ENCODE measurements at places on chromosomes 6 and 20.

DNA sequence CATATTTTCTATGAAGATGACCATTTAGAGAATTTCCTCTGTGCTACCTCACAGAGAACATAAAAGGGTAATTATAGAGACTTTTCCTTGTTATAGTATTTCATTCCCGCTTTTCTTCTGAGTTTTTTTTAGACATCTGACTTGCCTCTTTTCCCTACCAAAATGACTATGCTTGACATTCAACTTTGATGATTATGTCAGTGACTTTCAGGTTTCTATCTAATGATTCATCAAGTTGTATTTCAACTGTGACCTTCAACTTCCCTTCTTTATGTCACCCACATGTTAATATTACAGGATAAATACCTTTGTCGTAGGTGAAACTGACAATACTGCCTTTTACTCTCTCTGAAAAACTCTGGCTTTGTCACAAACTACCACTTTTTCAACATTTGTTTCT, 95.3 kb downstream of the MLIP start:
- no peak for DNase-seq

DNA sequence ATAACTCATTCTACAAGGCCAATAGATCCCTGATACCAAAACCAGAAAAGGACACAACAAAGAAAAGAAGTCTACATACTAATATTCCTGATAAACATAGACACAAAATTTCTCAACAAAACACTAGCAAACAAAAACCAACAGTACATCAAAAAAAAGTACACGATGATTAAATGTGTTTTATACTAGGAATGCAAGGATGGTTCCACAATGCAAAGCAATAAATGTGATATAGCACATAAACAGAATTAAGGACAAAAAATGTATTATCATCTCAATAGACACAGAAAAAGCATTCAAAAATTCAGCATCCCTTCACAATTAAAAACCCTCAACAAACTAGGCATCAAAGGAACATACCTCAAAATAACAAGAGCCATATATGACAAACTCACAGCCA, 23.2 kb downstream of the TREM1 start:
- no peak for DNase-seq

DNA sequence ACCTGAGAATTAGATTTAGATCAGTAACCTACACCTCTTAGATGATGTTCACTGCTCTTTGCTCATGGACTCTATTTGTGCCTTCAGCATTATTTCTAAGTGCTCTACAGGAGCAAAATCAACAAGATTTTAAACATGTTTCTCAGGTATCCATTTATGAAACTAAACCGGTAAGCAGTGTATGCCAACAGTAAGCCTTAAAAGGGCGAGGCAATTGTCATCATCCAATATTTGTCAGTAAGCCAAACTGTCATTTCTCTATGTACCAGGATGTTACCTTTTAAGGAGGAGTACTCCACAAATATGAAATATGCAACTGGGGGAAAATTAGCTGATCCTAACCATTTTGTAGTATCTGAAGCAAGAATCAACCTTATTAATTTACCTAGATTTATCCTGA, 69.6 kb upstream of the ZNF184 start:
- DNase-seq: no peak

DNA sequence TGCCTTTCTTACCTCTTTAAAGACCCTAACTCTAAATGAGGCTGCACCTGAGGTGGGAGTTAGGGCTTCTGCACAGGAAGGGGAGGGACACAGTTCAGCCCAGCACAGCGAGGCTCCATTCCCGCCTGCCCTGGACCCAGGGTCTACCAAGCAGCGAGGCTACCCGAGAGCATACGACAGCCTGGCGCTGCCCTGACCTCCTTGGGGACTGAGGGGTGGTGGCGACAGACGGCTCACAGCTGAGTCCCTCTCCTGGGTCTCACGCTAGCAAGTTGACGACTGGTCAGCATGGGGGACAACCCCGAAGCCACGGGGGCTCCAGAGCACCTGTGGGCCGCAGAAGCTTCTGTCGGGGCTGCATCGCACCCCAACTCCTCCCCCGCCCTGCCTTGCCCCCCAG, 24.4 kb downstream of the SLC17A9 start:
- DNase-seq: no peak

- peak; percentile 86 for DNase-seq
Observed at GRCh38 chr6:127737009-127737486, 160.1 kb downstream of the C6orf58 start.

All from NCI-H82 (cell line).